ENCODE measurements at places on chromosomes 6 and 20.

DNA sequence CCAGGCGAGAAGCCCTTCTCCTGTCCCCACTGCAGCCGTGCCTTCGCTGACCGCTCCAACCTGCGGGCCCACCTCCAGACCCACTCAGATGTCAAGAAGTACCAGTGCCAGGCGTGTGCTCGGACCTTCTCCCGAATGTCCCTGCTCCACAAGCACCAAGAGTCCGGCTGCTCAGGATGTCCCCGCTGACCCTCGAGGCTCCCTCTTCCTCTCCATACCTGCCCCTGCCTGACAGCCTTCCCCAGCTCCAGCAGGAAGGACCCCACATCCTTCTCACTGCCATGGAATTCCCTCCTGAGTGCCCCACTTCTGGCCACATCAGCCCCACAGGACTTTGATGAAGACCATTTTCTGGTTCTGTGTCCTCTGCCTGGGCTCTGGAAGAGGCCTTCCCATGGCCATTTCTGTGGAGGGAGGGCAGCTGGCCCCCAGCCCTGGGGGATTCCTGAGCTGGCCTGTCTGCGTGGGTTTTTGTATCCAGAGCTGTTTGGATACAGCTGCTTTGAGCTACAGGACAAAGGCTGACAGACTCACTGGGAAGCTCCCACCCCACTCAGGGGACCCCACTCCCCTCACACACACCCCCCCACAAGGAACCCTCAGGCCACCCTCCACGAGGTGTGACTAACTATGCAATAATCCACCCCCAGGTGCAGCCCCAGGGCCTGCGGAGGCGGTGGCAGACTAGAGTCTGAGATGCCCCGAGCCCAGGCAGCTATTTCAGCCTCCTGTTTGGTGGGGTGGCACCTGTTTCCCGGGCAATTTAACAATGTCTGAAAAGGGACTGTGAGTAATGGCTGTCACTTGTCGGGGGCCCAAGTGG is 5.3 kb downstream of the SNAI1 start:
- DNase-seq: no peak

DNA sequence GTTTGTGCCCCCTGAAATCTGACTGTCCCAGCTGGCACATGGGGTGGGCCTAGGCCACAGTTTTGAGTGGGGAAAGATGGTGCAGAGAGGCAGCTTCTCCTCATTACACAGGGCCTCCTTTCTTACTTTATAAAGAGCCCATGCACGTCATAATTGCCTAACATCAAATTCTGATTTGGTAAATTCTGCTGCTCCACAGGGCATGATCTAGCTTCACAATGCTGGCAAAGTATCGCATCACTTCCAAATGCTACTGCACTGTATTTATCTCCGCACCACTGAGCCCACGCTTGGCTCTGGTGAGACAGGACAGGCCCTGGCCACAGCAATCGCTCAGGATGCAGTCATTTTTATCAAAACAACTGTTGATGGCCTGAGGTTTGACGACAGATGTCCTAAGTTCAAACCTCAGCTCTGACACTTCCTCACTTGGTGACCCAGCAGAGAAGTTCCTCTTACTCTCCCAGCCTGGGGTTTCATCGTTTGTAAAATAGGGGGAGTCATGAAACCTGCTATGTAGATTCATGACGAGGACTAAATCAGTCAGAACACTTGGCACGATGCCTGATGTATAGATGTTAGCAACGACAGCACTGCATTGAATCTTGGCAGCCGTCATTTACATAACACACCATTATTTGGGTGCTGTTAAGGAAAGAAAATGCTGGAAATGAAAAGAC is 187.9 kb downstream of the TTLL2 start:
- no peak for DNase-seq

DNA sequence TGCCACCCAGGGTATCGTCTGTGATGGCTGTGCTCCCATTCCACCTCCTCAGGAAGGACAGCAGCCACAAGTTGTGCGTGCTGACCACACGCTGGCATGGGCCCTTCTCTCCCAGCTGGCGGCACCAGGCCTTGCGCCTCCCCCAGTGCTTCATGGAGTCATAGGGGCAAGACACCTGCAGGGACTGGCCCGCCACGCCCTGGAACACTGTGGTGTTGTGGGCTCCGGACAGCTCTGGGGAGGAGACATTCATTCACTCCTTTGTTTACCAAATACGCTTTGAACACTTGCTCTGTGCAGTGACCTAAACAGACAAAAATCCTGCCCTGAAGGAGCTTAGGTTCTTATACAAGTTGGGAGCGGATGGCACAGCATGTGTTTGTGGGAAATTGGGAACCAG is 1.5 kb downstream of the TREM2 start:
- no peak for DNase-seq

DNA sequence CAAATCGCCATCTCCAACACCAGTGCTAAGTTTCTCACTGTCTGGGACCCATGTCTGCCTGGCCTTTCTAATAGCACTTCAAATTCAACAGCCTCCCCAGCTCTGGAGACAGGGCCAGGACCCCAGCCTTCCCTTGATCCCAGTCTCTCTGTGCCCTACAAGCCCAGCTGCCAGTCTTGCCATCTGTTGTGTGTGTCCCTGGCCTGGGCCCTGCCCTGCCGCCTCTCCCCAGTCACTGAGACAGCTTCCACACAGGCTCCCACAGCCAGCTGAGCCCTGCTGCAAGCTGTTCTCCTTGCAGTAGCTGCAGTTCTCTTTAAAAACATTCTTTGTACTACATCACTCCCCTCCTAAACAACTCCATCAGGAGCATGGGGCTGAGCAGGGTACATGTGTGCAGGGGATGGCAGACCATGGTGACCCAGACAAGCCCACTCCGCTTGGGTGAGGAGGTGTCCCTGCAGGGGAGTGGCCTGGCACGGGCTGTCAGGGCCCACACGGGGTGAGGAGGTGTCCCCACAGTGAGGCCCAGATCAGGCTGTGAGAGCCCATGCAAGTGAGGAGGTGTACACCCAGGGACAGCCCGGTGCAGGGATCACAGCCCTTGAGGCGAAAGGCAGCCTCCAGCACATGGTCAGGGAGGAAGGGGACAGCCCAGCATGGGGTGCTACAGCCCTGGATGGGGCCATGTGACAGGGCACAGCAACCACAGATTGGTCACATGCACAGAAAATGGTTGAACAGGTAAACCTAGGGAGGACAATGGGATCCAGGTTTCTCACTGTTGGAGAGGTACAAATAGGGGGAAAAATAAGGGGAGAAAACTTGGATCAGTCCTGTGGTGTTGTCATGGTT is 16.2 kb downstream of the CST7 start:
- DNase-seq: no peak

DNA sequence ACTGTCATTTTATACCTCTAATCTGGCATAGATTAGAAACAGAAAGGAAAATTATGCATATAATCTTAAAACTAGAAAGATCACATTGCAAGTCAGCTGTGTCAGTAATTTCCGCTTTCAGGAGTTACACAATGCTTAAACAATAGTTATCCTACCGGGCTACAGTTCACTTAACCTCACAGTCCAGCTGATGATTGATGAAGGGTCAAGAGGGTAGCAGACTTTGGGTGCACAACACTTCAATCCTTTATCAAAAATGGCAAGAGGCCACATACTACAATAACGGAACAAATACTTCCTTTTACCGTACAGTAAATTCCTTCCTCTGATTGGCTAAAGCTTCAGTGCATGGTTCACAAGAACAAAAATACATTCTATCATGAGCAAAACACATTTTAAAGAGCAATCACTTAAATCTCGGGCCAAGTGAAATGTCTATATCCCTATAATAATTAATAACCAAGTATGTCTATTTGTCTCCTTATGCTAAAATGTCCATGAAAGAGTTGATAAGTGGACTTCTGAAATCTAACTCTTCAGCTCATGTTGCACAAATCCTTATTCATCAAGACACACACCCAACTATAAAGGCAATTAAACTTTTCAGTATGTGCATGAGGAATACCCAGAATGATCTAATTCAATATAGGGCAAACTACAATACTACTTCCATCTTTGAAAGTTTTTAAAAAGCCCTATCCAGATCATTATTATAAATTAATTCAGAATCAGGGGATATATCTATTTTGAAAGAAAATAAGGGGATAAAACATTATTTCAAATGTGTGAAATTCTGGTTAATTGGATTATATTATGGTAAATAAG is 76.8 kb downstream of the HIVEP2 start:
- DNase-seq: no peak
